Astrocyte (in vitro differentiated cells and primary cell): ENCODE measurements at places on chromosomes 16 and 17.

GRCh38 chr16:76926595-76926994 lies 264.4 kb upstream of the MON1B start:
- no peaks in the 10 kb centered on the region for H3K27me3 ChIP-seq
- DNase-seq, result no peak
- H3K36me3 ChIP-seq, result no peaks in the 10 kb centered on the region
- no peaks in the 10 kb centered on the region for H3K4me1 ChIP-seq
- no peak overlapping the region for H3K4me3 ChIP-seq
- H3K27ac ChIP-seq, result no peak overlapping the region

DNA sequence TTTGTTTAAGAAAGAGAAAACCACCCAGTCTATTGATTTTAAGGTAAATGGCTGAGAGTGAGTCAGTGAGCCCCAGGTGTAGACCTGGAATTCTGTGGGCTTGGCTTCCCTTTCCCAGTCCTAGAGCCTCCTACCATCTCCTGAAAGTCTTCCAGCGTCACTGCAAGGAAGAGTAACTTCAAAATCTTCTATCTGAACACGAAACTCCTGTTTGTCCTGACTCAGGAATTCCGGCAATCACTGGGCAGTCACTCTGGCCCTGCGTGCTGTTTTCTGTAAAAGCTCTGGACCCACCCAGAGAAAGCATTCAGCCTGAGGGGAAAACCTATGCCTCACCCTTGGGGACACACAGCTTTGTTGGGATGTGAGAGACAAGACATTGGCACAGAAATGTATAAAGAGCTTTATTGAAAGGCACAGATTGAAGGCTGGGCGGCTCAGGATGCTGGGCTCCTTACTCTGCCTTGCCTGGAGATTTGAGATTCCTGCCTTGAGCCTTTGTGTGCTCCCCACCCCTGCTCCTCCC lies 15.9 kb downstream of the MINK1 start:
- DNase-seq, result no peak
- no peak overlapping the region for H3K4me3 ChIP-seq
- H3K36me3 ChIP-seq, result no peaks in the 10 kb centered on the region
- no peaks in the 10 kb centered on the region for H3K27me3 ChIP-seq

DNA sequence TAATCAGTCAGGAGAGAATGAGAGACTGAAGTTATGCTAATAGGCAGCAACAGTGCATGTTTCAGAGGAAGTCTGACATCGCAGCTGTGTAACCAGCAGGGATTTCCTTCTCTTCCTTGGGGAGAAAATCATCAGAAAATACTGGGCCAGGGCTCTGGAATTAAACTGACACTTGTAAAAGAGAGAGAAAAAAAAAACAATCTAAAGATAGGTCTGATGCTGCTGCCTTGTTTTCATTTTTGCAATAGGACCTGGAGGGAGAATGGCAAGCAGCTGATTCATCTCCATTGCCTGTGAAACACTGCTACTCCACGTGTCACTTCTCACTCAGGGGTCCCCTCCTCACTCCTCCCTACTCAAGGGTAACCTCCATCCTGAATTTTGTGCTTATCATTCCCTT lies 17.7 kb upstream of the CORO6 start:
- no peak overlapping the region for H3K4me3 ChIP-seq
- peaks cover 6% of the 10 kb centered on the region for H3K36me3 ChIP-seq
- no peaks in the 10 kb centered on the region for H3K27me3 ChIP-seq
- peak overlapping the region; percentile 67 for H3K27ac ChIP-seq

DNA sequence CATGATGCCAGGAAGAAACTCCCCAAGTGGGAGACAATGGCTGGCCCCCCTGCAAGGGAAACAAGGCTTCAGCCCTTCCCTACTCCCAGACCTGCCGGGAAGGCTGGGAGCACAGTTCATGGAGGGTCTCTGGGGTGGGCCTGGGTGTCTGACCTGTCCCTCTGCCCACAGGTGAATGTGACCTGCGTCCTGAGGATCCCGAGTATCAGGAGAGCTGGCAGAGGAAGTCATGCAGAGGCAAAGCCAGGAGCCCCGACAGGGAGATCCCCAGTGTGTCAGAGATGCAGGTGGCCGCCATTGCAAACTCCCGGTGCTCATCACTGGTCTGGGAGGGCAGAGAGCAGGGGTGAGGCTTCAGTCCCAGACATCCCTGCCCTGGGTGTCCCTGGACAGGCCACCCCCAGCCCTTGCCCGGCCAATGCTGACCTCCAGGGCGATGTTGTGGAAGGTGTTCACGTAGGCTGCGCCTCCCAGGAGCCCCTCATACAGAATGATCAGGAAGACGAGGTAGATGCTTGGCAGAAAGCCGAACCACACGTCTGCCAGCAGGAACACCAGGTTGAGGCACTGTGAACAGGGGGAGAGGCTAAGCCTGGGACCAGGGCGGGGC lies 5.3 kb upstream of the NPIPB7 start:
- no peak overlapping the region for H3K4me3 ChIP-seq
- no peaks in the 10 kb centered on the region for H3K4me1 ChIP-seq
- no peak for DNase-seq
- H3K36me3 ChIP-seq, result no peaks in the 10 kb centered on the region
- H3K27me3 ChIP-seq, result no peaks in the 10 kb centered on the region
